ENCODE measurements at places on chromosomes 3 and 15.

- DNase-seq: no peak
These were observed 138.8 kb downstream of the THRB start for GRCh38 chr3:24355806-24356205.

DNA sequence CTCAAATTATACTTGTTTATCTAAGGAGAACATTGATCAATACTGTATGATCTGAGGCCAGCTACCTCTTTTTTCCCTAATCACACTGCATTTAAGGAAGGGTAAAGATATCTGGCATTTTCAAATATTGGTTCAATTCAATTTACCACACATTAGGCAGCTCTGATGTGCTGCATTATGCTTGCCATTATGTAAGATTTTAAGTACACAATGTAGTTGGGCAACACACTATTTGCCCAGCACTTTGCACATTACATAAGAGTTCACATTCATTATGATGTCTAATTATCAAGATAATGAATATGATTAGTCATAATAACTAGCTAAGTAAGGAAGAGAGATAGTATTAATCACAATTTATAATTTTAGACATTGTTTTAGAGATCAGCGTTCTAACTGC, 196.3 kb downstream of the BCHE start:
- DNase-seq: no peak

- no peak for DNase-seq
These were observed 308.4 kb upstream of the RARB start for GRCh38 chr3:25119682-25120081.

DNA sequence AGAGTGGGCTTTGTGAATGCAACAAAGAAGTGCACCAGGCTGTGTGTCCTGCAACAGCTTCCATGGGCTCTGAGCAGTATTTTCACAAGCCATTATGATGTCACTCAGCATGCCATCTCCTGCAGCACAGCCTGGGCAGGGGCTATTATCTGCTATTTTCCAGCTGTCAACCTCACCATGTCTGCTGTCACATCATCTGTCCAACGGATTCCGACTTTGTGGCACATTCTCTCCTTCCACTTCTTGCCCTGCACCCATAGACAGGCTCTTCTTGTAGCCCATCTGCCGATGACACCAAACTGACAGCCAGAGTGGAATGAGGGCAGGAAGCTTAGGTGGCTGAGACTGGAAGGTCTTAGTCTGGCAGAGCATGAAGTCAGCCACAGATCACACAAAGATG, 691.9 kb downstream of the NTRK3 start:
- no peak for DNase-seq

DNA sequence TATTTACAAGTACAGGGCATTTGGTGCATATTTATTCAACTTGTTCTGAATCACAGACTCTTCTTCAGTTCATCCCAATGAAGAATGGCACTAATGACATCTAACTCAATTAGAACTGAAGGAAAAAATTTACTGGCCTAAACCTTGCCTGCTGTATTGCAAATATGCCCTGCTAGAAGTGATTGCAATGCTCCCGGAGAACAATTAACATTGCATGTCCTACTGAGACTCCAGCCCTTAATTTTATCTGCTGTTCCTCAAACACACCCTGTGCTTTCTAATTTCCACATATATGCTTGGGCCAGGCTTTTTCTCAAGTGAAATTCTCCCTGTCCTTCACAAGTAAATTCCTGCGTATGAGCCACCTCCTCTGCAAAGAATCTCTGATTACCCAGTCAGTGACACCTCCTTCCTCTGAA, 8.3 kb downstream of the ACKR4 start:
- DNase-seq: no peak

DNA sequence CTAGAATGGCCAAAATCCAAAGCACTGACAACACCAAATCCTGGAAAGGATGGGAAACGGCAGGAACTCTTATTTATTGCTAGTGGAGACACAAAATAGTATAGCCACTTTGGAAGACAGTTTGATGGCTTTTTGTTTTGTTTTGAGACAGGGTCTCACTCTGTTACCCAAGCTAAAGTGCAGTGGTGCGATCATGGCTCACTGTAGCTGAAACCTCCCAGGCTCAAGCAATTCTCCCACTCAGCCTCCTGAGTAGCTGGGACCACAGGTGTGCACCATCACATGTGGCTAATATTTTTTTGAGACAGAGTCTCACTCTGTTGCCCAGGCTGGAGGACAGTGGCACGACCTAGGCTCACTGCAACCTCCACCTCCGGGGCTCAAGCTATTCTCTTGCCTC, 27.3 kb upstream of the GPR160 start:
- DNase-seq: no peak

- no peak for DNase-seq
These were observed 5.1 kb downstream of the FAM43A start for GRCh38 chr3:194690501-194691372.

GRCh38 chr3:10432931-10433330, 72.5 kb downstream of the ATP2B2 start:
- DNase-seq: no peak

GRCh38 chr3:153595186-153595815, 433.3 kb downstream of the RAP2B start:
- DNase-seq: no peak

DNA sequence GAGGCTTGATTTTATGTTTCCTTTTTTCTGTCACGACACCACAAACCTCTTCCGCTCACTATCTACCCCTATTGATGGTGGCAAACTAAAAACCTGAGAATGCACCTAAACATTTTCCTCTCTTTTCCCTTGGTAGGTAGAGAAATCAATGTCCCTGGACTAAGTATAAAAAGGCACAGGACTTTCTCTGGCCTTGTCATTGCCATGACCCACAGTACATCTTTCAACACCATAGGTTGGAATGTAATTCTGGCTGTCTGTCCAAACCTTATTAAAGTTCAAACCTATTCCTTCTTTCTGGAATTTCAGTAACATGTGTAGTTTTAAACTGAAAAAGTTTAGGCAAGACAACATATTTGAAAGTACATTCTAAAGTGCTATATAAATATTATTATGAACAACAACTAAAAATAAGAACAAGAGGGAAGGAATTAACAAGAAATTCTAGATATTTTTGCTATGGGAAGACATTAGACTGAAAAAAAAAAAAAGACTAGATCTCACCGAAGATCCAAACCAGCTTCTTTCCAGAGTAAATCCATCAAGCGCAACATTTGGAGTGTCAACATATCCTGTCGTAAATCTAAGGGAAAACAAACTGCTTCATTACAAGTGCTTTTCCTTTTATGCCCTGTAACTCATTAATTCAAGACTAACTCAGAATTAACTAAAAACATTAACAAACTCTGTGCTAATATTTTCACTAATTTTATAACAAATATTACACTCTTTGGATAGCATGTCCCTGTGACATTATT, 73.1 kb downstream of the FAIM start:
- no peak for DNase-seq

DNA sequence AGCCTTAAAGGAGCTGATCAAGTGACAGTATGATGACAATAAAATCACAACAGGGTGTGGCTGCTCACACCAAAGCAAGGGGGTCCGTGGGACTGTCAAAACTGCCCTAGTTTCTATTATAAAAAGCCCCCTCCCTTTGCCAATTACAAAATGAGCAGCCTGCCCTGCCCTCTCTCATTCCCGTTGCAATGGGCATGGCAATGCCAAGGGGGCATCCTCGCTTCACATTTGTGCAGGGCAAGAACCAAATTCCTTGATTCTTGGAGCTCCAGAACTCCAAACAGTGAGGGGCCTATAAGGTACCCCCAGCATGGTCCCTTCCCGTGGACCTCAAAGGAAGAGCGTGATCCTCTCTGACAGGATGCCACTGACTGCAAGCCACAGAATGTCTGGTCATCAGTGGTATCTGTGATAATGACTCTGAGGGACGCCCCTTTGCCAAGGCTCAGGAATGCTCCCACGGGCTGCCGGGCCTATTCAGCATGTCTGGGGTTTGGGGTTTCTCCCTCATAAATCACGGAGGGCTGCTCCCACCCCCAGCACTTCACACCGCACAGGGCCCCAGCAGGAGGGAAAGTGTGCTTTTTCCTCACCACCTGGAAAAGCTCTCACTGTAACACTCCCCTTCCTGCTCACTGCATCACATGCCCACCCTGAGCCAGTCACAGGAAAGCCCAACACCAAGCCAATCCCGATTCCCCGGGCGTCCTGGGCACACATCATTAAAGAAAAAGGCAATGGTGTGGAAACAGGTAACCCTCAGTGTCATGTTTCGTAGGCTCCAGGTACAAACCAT, 105.1 kb upstream of the TRPM1 start:
- DNase-seq: no peak

GRCh38 chr3:136939489-136939888, 18.3 kb upstream of the IL20RB start:
- DNase-seq: no peak

GRCh38 chr15:84721371-84721770, 5.4 kb upstream of the SEC11A start:
- DNase-seq: no peak

DNA sequence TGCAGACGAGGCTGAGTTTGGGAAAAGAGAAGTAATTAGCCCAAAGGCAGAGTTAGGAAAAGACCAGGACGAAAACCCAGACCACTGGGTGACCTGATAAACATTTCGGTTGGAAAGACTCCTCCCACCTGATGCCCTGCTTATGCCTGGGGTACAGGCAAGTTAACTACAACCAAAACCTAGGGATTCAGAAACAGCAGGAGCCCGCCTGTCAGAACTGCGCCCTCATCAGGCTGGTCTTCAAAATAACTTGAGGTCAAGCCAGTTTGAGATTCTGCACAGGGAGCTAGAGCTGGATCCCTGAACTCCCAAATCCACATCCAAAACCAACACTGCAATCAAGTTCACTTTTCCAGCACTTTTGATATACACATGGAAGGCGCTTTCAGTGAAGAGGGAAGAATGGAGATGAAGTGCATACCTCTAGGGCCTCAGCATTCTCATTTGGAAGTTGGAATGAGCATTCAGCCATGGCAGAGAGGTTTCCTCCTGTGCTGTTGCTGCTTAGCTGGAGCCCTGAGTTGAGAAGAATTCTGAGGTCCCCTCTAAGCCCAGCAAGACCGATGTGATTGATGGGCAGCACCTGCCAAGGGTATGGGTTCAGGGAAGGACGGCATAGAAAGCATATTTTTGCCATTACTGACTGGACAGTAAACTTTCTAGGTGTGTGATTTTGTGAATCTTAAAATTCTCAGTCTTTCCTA, 11.6 kb downstream of the TSEN2 start:
- no peak for DNase-seq

DNA sequence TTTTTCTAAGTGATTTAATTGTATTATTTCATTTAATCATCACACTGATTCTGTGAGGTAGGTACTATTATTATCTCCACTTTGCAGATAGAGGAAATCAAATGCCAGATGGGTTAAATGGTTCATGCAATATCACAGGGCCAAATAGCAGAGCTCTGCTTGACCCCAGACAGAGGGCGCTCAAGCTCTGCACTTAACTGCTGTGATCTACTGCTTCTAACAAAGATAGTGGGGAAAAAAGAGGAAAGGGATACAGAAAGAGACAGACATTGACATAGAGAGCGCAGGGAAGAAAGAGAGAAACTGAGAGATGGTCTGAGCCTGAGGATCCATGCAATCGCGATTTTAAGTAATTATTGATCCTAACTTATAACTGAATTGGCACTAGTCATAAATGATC, 279.1 kb upstream of the THRB start:
- peak; percentile 52 for DNase-seq

DNA sequence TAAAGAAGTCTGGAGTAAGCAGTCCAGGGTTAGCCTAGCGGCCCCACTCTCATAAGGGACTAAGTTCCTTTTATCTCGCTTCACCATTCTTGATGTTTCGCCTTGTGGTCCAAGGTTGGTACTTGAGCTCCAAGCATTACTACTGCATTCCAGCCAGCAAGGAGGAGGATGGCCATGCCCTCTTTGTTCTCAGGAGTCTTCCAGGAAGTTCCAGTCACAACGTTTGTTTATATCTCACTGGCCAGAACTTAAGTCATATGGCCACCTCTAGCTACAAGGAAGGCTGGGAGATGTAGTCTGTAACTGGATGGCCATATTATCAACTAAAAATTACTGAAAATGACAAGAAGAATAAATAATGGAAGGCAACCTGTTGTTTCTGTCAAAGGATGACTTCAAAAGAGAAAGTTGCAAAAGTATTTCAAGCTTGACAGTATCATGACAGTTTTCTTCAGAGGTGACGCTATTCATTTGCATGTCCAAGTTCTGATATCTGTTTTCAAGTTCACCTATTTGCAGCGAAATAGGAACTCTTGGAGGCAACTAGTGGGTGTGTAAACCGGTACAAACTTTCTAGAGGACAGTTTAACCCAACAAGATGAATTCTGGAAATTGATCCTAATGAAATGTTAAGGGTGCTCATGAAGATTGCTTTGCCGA, 118.6 kb downstream of the PGPEP1L start:
- no peak for DNase-seq

- peak; percentile 32 for DNase-seq
These were observed 217.0 kb downstream of the ZNF621 start for GRCh38 chr3:40741729-40742128.

DNA sequence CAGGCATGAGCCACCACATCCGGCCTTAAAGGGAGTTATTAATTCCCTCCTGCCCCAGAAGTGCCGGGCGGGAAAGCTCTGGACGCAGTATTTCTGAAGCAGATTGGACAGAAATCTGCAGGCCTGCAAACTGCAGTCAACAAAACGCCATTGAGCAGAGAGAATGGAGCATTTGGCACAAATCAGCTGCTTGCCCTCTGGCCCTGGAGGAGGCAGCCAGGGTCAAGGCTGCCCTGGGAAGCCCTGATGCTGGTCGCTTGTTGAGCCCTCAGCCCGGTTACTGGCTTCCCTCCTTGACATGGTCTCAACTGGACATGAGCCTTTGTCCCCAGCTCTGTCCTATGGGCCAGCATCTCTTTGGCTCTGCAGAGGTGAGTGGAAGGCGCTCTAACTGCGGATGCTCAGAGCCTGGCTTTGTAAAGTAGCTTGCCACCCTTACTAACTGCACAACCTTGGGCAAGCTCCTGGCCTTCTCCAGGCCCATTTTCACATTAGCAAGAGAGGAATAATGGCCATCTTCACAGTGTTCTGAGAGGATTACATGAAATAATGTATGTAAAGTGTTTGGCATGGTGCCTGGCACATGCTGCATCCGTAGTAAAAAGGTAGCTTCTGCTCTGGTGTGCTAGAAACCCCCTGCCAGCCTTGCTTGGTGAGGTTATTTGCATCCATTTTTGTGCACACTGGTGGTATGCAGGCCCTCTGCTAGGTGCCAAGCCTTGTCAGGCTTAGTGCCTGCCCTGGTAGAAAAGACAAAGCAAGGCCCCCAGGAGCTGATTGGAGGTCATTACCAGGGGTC, 4.1 kb downstream of the SEMA4B start:
- DNase-seq: no peak

GRCh38 chr3:21826416-21826815, 75.4 kb upstream of the ZNF385D start:
- DNase-seq: no peak

GRCh38 chr15:22978691-22979237, 1.4 kb downstream of the CYFIP1 start:
- peak; percentile 34 for DNase-seq

DNA sequence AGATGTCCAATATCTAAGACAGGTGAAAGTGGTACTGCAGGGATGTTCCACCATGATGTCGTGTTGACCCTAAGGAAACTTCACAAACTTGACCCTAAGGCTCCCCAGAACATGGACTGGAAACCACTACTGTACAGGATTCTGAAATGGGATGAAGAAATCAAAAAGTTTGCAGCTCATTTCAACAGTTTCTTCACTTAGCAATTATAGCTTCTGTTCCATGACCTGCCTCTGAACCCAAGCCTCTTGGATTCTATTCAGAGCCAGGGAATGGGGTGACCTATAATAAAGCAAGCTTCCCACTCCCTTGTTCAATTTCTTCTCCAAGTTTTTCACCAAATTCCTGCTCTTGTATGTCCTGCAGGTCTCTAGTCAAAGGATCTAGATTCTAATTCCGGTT, 40.7 kb downstream of the DUT start:
- DNase-seq: no peak
